ENCODE measurements at places on chromosomes 6 and 20.

GRCh38 chr6:38492031-38492430 is 147.7 kb downstream of the BTBD9 start:
- no peak for DNase-seq

DNA sequence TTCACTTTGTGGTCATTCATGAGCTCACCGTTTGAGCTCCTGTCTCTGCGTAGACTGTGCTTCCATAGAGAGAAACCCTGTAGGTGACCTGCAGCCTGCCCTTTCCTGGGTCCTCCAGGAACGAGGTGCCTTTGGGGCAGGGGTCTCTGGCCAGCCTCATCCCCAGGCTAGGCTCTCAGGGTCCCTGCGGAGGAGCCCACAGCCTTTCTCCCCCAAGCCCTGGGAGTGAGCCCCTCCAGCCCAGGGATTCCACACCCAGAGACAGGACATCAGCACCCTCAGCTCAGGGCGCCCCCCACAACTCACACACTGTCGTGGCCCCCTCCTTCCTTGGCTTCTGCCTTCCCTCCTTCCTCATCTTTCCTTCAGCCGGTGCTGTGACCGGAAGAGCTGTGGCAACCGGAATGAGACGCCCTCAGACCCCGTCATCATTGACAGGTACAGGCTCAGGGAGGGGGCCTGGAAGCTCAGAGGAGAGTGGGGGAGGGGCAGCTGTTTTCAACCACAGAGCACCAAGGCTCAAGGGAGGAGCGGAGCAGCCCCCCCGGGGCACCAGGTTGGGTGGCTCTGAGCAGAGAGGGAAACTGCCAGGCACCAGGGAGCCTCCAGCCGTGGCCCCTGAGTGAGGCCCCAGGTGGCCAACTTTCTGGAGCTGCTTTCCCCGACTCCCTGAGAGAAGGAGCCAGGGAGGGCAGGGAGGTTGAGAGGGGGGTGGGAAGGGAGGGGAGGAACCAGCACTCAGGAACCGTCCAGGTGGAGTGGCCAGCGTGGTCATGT is 16.8 kb downstream of the EBF4 start:
- DNase-seq: no peak

- no peak for DNase-seq
Measured at GRCh38 chr6:16224409-16224808, 14.0 kb upstream of the GMPR start.

DNA sequence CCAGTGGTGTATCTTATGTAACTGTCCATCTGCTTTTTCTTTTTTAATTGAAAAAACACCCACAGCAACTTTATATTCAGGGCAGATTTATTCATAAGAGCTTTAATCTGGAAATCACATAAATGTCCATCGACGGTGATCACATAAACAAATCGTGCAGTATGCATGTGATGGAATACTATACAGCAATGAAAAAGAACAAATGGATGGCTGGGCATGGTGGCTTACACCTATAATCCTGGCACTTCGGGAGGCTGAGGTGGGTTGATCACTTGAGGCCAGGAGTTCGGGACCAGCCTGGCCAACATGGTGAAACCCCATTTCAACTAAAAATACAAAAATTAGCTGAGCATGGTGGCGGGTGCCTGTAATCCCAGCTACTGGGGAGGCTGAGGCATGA is 39.1 kb downstream of the VSTM2L start:
- DNase-seq: no peak
